ENCODE measurements at places on chromosomes 16 and 17.

GRCh38 chr17:61203671-61204131 lies 195.9 kb upstream of the TBX2 start:
- DNase-seq = no peak

GRCh38 chr17:16922386-16923096 lies 49.4 kb downstream of the TNFRSF13B start:
- no peak for DNase-seq

DNA sequence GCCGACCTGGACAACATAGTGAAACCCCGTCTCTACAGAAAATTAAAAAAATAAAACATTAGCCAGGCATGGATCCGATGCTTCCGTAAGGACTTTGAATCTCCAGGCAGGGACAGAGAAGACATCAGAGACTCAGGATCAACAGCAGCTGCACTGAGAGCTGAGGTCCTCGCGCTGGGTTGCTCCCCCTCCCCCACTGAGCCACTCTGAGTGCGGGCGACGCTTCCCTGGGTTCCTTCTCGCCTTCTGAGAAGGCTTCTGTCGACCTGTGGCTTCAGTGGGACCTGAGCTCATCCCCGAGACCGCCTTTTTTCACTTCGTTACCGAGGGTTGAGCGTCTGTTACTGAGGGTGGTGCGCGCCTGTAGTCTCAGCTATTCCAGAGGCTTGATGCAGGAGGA lies 20.4 kb downstream of the ACTG1 start:
- no peak for DNase-seq

- DNase-seq = no peak
These were observed 10.4 kb downstream of the PRR11 start for GRCh38 chr17:59165933-59166342.

DNA sequence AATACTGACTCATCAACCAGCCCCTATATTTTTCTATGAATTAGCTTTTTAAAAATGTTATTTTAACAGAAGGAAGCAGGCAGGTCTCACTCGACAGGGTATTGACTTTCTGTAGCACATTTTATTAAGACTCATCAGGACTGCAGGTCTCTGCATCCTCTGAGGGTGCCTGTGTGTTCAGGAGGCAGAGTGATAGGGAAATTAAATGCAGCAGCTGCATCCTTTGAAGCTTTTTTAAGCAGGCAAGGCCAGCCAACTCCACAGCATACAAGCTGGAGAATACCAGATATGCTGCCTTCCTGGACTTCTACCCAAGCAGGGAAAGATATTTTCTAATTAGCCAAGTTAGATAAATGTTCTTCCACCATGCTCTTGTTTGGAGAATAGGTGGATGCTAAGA lies 124.9 kb downstream of the WSCD1 start:
- no peak for DNase-seq

- DNase-seq = peak; percentile 74
These were observed 37.8 kb downstream of the ITGAE start for GRCh38 chr17:3762922-3763776.

DNA sequence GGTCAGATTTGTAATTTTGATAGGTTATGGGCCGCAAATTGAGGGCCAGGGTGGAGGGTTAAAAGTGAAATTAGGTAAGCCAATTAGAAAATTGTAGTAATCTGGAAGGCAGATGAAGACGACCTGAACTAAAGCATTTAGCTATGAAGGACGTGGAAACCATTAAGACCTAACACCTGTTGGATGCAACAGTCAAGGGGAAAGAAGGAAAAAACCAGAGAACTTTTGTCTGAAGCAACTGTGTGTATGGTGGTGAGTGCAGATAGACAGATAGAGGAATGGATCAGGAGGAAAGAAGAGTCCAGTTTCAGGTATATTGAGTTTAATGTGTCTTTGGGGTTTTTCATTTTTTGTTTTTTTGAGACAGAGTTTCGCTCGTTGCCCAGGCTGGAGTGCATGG lies 40.2 kb upstream of the MARCHF10 start:
- DNase-seq = no peak

GRCh38 chr17:82317394-82318168 lies at the start of gene CD7:
CD7 (minus strand) TSS chr17:82317608; CDS start chr17:82317495, 113 bp downstream.
- peak; percentile 79 for DNase-seq

- no peak for DNase-seq
These were observed 30.3 kb downstream of the ALDH3A2 start for GRCh38 chr17:19678581-19679453.

- no peak for DNase-seq
These were observed 13.7 kb downstream of the GUCY2D start for GRCh38 chr17:8015957-8016631.

DNA sequence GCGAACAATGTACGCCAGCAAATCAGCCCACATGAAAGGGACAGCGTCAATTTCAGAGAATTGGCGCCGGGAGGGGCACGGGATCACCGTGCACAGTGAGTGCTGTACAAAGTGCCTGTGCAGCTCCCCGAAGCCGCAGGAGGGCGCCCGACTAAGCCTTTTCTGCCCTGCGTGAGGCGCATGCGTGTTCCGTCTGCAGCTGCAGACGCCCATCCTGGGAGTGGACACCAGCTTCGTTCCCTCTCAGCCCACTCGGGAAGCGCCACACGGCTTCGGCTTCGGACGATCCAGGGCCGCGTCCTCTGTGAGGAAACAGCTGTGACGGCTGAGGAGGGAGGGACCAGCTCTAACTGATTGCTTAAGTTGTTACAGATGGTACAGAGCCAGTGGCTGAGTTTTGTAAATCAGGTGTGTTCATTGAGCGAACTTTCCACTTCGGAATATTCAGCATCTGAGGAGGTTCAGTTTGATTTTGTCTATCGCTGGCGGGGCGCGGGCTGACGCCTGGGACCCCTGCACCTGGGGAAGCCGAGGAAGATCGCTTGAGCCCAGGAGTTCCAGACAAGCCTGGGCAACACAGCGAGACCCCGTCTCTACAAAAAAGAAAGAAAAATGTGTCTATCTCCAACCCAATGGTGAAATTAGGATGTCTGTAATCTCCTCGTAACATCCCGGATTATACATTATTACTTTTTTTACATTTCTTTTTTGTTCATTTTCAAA lies 15.4 kb upstream of the ZNF287 start:
- peak; percentile 94 for DNase-seq

GRCh38 chr17:56908001-56908542 lies 5.8 kb downstream of the TRIM25 start:
- no peak for DNase-seq

DNA sequence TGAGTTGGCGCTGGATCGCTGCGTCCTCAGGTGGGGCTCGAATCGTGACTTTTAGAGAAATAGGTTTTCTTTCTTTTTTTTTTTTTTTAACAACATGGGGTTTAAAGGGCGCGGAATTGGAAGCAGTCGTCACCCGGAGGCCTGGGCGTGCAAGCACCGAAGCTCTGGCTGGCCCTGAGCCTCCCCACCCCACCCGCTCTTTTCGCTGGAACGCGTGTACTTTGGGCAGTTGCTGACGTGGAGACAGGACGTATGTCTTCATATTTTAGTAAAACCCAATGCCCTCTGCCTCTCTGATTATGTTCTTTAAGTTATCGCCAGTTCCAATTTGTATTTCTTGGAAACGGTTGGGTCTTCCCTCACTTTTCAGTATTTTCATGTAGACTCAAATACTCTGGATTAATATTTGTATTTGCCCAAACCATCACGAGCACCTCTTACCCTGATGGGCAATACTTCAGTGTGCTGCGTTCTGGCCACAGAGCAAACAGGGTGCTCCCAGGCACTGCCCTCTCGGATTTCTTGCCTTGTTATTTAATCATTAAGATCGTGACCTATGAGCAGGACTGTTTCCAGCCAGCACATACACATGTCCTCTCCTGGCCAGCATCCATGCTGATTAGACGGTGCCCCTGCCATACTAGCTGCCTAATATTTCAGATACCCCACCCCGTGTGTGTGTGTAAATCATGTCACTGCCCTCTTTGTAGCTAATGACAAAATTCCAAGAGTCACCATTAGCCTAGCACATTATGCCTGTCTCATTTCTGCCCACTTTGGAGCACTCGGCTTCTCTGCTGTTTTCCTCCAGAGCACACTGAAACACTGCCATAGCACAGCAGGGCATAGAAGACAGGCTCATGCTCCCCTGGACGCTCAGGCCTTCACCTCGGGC lies 805 bp upstream of the C16orf95 start:
- no peak for DNase-seq

DNA sequence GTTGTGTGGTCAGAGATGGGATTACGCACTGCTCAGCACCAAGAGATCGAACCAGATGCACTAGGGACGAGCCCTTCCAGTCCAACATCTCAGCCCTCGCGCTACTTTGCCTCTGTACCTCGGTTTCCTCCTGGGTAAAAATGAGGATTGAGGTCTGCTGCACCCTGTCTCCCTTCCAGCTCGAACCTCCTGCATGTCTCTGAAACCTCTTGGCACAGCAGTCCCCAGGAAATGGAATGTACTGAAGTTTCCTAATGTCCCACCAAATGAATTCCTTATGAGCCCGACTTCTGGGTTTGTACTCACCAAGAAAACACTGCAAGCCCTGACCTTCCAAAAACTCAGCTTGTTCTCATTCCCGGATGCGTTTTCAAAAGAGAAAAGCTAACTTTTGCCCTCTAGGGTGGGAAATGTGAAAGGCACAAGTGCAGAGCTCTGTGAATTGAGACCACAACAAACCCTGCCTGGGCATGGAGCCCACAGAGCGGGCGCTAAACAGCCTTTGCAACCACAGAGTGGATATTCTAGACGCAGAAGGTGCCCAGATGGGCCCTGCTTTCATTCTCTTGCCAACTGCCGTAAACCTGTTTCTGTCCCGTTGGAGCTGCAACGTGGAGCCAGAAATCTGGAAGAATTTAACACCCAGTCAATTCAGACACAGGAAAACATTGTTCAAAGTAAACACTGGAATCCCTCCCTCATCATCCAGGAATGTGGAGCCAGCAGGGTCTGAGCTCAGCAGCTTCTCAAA lies 10.3 kb downstream of the CDRT4 start:
- DNase-seq = no peak

DNA sequence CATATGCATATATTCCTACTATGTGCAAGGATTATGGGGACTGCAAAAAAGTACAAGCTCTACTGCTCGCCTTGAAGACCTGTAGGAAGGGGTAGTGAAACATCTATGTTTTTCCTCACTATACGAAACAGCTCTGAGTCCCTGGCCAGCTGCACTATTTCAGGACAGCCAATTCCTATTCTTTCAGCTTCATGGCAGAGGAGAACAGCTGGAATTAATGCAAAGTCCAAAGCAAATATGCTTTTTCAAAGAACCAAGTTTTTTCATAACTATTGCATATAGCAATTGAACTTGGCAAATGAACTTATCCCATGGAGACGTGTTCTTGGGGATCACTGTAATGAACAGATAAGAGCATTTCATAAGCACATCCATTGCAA lies 122.3 kb downstream of the SPACA3 start:
- no peak for DNase-seq

GRCh38 chr16:57403965-57404817 lies at the start of gene CCL17:
CCL17 (plus strand) TSS chr16:57404767; CDS start chr16:57413933, 9,166 bp downstream.
- no peak for DNase-seq

- DNase-seq = no peak
These were observed 9.9 kb downstream of the MTSS2 start for GRCh38 chr16:70675851-70676513.

DNA sequence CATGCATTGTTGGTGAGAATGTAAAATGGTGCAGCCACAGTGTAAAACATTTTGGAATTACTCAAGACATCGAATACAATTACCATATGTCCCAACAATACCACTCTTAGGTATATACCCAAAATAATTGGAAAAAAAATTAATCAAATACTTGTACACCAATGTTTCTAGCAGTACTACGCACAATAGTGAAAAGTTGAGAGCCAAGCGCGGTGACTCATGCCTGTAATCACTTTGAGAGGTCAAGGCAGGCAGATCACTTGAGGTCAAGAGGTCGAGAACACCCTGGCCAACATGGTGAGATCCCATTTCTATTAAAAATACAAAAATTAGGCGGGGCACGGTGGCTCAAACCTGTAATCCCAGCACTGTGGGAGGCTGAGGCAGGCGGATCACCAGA lies 3.5 kb upstream of the MEIOC start:
- no peak for DNase-seq

DNA sequence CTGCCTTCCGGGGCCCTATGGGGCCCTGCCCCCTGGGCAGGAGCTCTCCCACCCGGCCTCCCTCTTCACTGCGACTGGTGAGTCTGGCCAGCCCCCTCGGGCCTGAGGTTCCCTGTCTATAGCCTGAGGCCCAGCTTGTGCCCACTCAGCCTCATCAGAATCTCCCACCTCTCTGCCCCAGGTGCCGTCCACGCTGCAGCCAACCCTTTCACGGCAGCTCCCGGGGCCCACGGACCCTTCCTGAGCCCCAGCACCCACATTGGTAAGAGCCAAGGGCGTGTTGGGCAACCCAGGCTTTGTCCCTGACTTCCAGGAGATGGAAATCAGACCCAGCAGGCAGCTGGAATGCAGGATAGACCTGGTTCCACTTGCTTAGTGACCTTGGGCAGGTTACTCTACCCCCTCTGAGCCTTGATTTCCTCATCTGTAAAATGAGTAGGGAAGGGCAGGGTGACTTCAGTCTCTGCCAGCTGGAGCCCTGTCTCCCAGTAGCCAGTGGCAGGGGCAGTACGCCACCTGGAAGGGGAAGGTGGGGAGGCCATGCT lies 9.2 kb downstream of the FBRS start:
- no peak for DNase-seq

DNA sequence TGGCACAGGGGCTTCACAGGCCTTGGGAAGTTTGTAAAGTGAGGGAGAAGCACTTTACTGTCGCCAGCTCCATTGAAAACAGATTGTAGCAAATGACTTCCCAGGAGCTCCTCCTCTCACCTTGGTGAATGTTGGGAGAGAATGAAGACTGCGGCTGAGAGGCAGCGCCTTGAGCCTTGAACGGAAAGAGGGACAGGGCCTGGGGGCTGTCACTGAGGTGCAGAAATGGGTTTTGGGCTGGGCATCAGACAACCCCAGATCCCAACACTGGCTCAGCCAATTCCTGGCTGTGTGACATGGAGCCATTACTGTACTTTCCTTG lies 603 bp upstream of the MRTFB start:
- peak; percentile 4 for DNase-seq

GRCh38 chr16:55703003-55704001 lies 47.5 kb downstream of the SLC6A2 start:
- no peak for DNase-seq

DNA sequence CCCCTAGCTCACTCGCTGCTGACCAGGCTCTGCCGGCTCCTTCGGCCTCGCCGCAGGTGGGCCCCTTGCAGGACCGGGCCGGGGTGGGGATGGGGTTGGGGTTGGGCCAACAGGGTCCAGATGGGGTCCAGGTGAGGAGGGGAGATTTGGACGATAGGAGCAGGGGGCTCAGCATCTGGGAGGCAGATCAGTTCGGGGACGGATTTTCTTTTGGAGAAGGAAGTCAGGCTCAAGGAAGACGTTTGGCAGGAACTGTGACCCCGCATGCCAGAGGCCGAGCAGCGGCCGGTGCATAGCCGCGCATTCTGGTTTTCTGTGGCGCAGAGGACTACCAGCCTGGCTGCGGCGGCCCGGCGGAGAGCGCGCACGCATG lies 845 bp upstream of the ALDOA start:
- no peak for DNase-seq

GRCh38 chr17:41530062-41531048 lies 2.2 kb upstream of the KRT19 start:
- DNase-seq = no peak

- no peak for DNase-seq
These were observed 46.3 kb downstream of the SNX11 start for GRCh38 chr17:48153691-48154358.

All from stimulated activated naive CD8-positive, alpha-beta T cell treated with anti-CD3 and anti-CD28 coated beads, Interleukin-15, amount 100 ng/mL, for 72 hours (primary cell).